ENCODE measurements at places on chromosomes 16 and 17.
A peak's percentile ranks its signal among the peaks of the same experiment; 100 is the strongest.

DNA sequence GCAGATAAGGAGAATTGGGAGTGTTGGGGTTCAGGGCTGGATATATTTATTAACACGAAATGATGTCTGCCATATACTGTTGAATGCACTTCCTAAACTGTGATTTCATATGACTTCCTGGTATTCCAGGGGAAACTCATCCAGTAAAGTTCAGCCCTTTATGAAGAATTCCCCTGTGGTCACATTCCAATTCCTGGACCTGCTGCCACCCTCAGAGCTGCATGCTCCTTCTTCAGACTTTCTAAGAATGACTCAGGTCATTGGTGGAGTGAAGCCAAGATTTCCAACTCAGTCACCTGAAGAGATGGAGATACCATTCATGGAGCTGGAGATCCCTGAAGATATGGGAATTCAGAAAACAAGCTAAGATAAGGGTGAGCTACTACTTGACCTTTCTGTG lies 114.2 kb upstream of the TMEM97 start:
- no peak for DNase-seq

- DNase-seq = peak; percentile 50
Observed at GRCh38 chr17:15462976-15463772, 4.2 kb downstream of the CDRT4 start.

- no peak for DNase-seq
Observed at GRCh38 chr16:26667307-26667706, 399.4 kb upstream of the C16orf82 start.

GRCh38 chr17:45705123-45706009 lies 78.8 kb upstream of the CRHR1 start:
- no peak for DNase-seq

GRCh38 chr16:77555791-77556190 lies 121.0 kb upstream of the ADAMTS18 start:
- no peak for DNase-seq

- no peak for DNase-seq
Observed at GRCh38 chr16:85428168-85428898, 184.8 kb upstream of the GSE1 start.

- DNase-seq = no peak
Observed at GRCh38 chr17:39643271-39643670, 6.3 kb downstream of the STARD3 start.

GRCh38 chr17:14295676-14296075 lies 5.2 kb upstream of the HS3ST3B1 start:
- no peak for DNase-seq

- peak; percentile 18 for DNase-seq
Observed at GRCh38 chr16:67719778-67720144, 645 bp upstream of the GFOD2 start.

DNA sequence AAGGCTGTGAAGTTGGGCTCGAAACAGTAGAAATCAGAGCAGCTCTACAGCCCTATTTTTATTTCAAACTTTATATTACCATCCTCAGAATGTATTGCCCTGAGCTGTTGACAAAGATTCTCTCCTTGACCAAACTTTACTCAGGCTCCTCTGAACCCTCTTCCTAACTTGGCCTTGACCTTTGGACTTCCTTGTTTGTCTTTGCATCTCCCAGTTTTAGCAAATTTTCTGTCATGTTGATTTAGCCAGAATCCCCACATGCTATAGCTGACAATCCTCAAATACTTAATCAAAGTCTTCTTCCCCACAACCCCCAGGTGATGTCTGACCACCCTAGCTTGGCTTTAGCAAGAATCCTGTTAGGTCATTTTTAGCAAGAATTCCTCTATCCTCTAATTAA lies 87.4 kb upstream of the GRIN2A start:
- no peak for DNase-seq

- DNase-seq = no peak
Observed at GRCh38 chr16:16830973-16831372, 452.0 kb downstream of the NPIPA7 start.

- DNase-seq = no peak
Observed at GRCh38 chr17:3964203-3965117, at the start of gene ATP2A3. ATP2A3 (minus strand) TSS chr17:3964437; CDS start chr17:3964291, 146 bp downstream.

GRCh38 chr16:8936421-8936820 lies 27.3 kb downstream of the USP7 start:
- DNase-seq = no peak

DNA sequence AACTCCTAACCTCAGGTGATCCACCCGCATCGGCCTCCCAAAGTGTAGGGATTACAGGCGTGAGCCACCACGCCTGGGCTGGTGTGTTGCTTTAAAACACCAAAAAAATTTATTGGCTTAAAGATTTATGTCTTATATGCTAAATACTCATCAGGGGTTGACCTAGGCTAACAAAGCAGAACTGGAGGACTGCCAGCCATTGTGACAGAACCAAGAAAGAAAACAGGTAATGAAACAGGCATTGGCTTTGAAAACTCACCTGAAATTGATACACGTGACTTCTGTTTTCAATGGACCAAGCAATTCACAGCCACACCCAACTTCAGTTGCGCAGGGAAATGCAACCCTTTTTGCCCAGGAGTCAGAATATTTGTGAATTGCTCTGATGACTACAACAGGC lies 4.9 kb upstream of the PHAF1 start:
- DNase-seq = no peak

DNA sequence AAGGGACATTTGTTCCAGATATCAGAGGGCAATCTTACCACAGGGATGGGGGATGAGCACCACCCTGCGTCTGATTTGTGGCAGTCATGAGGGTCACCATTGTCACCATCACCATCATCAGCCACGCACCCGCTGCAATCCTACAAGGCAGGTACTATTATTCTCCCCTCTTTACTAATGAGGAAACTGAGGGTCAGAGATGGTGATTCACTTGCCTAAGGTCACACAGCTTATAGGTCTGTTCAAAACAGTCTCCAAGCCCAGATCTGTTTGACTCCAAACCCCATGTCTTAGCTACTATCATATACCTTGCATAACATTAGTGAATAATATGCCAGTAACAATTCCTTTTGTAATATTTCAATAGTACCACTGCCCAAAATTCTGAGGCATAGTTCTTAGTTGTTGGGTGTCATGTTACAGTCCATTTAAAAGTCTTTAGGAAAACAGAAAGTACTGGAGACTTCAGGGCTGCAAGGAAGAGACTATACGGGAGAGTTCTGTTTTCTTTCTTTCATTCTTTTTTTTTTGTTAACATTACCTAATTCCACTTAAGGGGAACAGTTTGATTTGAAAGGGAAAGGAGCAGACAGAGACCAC lies 166.4 kb downstream of the C16orf95 start:
- no peak for DNase-seq

DNA sequence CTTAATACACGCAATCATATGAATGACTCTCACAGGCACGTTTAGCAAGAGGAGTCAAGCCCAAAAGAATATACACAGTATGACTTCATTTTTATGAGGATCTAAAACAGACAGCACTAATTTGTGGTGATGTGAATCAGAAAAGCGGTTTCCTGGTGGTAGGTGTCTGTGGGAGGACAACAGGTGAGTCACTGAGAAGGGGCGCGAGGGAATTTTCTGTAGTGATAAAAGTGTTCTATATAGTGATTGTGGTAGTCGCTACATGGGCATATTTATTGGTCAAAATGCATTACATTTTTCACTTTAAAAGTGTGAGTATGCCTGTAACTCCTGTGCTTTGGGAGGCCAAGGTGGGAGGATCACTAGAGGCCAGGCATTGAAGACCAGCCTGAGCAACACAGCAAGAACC lies 7.6 kb upstream of the TNRC6A start:
- DNase-seq = no peak

GRCh38 chr17:36507266-36507665 lies 20.8 kb downstream of the ZNHIT3 start:
- no peak for DNase-seq

DNA sequence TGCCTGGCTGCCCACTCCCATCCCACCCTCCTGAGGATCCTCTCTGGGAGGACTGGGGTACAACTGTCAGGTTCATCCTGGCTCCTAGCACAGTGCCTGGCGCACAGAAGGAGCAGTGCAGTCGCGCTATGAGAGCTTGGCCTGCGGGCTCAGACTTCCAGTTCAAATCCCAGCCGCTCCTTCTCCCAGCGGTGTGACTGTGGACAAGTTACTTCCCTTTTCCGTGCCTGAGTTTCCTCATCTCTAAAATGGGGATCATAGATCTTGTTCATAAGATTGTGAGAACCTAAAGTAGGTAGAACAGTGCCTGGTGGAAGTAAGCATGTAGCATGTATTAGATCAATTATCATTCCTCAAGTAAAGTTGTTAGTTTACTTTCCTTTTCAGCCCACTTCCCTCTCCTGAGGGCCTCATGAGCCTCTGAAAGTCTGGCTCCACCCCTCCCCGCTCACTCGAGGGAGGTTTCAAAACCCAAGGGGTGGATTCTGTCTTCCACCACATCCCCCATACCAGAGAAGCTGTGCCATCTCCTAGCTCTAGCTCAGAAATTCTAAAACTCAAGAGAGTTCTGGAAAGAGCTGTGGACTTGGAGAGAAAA lies 19.9 kb upstream of the COL1A1 start:
- DNase-seq = no peak

GRCh38 chr17:29563816-29564215 lies 3.0 kb downstream of the ABHD15 start:
- no peak for DNase-seq

DNA sequence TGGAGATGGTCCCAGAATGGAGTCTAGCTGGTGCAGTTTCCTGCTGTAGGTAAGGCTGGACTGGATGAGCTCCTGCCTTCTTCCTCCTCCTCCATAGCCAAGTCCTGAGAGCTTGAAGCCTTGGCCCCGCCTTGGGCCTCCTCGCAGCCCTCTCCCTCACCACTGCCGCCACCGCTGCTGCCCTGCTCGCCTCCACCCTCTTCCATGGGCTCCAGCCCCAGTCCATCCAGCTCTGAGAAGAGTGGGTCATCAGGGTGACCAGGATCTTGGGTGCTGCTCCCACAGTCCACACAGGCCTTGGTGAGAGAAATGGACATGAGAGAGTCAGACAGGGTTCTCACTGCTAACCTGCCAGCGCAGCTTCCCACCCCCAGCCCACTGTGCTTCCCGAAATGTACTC lies 11.2 kb downstream of the PER1 start:
- no peak for DNase-seq

DNA sequence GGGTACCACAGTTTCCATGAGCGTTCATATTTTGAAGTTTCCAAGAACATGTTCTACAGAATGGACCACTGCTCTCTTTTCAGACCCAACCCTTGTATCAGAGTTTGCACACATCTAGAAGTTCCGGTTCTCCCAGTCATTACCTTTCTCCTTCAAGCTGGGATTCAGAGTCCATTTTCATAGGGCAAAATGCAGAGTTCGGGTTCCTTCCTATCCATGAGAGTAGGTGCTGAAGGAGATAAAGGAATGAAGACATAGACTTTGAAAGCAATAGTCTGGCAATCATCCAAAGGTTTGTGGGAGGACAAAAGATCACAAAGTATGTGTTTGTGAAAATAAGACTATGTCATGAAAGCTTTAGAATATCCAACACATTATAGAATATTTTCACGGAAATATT lies 699.6 kb downstream of the MAF start:
- no peak for DNase-seq

- DNase-seq = peak; percentile 61
Observed at GRCh38 chr17:68801335-68802247, 153.6 kb downstream of the ABCA8 start.

DNA sequence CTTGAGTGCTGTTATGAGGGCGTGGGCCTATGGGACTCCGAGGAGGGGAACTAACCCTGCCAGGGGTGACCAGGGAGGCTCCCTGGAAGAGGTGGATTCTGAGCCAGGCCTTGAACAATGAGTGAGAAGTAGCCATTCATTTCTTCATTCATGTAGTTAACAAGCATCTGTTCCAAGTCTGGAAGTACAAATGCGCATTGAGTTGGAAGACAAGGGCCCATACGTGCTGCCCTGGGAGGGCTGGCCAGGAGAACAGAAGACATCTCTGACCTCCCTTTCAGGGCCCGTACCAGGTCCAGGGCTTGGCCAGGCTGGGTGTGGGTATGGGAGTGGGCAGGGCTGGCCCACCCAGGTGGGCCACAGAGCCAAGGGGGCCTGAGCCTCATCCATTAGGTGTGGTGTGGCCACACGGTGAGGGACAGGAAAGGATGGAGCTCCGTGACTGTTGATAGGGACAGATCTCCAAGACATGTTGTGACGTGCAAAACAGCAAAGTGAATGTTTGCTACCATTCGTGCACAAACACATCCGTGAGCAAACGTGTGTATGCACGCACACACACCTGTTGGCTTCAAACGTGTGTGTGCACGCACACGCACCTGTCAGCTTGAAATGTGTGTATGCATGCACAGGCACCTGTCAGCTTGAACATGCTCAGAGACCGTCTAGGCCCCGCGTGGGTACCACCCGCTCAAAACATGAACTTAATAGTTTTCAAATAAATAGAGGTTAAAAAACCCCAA lies 46.8 kb downstream of the ZDHHC7 start:
- DNase-seq = no peak

- peak; percentile 74 for DNase-seq
Observed at GRCh38 chr17:7237761-7238419, 1.4 kb downstream of the PHF23 start.

GRCh38 chr17:30997842-30998241 lies 27.0 kb downstream of the RNF135 start:
- no peak for DNase-seq

- no peak for DNase-seq
Observed at GRCh38 chr16:1859650-1860049, 12.3 kb downstream of the MEIOB start.

DNA sequence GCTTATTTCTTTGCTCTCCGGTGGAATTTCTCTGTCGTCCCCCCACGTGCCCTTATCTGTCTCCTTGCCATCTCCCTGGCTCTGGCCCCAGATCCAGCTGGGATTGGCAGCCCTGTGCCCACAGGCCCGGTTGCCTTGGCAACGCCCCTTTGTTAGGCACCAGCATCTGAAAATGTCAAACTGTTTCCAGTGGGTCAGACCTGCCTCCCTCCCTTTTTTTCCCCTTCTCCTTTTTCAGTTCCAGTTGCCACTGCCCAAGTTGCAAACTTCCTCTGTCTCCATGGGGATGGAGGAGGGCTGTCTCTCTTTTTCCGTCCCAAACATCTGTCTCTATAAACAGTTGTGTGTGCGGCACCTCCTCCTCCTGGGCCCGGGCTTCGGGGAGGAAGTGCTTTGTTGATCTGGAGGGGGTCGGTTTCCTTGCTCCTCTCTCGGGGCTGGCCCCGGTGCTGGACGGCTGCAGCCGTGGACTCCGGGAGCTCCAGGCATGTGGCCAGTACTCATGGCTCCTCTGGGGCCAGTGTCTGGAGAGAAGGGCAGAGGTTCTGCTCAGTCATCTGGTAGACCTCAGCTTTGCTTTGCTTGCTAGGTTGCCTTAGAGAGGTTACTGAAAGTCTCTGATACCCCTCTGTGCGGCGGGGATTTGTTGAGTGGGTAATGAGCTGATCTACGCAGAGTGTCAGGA lies 35.3 kb downstream of the SOCS3 start:
- peak; percentile 96 for DNase-seq
